Eye (tissue), 1 donor: ENCODE measurements at places on chromosomes 5 and 9.
A peak's percentile ranks its signal among the peaks of the same experiment; 100 is the strongest.

DNA sequence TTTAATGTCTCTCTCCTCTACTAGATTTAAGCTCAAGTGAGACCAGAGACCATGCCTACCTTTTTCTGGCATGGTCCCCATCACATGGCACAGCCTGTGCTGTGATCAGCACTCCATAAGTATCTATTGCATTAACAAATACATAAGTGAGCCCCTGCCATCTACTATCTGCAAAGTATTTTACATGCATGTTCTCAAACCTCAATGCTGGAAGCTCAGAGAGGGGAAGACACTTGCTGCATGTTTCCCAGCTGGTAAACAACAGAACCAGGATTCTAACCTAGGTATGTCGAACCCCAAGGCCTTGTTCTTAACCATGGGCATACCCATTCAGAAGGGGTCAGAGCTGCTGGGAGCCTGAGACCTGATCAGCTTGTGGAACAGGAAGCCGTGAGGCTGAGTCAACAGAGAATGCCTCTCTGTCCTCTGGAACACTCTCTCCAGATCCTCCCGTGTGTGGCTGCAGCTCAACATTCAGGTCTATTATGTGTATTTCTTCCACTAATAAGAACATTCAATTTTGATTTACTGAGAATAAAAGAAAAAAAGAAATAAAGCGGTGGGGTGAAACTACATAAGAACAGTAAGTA lies 232.5 kb upstream of the MSX2 start:
- no peak for DNase-seq

GRCh38 chr5:4017076-4017803 lies 421.6 kb downstream of the IRX1 start:
- DNase-seq, result no peak

- DNase-seq, result no peak
These were observed 1637.8 kb upstream of the C9orf72 start for GRCh38 chr9:29211003-29211579.

- DNase-seq, result no peak
These were observed 143.0 kb downstream of the ADAMTSL1 start for GRCh38 chr9:18616976-18617375.

- DNase-seq, result no peak
These were observed 79.8 kb downstream of the CDO1 start for GRCh38 chr5:115736690-115737005.

GRCh38 chr9:119167267-119167666 lies 202.0 kb downstream of the BRINP1 start:
- no peak for DNase-seq

- no peak for DNase-seq
These were observed 12.0 kb upstream of the RXRA start for GRCh38 chr9:134314039-134314949.

DNA sequence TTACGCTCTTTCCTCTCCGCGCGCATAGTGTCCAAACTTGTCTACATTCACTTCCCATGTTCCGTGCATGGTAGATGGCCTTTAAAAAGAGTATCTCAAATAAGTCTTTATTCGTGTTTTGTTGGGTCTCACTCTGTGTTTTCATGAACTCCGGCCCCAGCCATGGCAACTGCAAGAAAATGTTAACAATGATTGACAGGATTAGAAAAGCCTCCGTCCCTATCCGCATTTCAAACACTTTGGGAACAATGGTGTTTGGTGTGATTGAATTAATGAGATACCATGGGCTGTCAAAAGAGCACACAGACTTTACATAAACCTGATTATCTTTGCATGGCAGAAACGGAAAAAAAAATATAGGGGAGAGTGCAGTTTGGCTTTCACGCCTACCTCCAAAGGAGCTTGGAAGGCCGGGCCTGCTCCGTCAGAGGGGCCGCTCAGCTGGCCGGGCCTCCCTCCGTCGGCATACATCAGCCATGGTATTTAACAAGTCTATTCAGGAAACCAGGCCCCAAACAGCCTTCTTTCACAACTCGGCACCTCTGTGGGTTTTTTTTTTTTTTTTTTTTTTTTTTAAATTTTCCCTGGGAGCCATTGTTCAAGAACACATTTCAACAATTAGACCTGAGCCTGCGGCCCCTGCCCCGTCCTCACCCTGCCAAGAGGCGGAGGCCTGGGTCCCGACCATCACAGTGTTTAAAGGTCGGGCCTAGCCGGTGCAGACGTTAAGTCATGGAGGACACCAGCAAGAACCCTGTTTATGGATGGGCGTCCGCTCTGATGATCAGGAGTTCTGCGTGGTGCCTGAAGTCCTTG lies 323.8 kb upstream of the IRX4 start:
- DNase-seq, result peak; percentile 81

DNA sequence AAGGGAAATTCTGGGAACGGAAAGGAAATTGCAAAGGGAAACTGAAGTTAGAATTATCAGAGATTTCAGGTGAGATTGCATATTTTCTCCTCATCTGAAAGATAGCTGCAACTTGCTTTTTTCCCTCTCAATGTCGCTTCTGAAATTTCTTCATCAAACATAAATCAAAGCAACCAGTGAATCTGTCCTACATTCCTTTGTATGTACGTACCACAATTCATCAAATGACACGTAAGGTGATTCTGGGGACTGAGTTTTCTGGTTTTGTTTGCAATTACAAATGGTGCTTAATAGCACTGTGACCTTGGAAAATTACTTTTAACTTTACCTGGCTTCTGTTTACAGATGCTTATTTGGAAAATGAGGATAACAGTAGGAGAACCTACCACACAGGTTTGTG lies 21.9 kb upstream of the CNOT6 start:
- no peak for DNase-seq

DNA sequence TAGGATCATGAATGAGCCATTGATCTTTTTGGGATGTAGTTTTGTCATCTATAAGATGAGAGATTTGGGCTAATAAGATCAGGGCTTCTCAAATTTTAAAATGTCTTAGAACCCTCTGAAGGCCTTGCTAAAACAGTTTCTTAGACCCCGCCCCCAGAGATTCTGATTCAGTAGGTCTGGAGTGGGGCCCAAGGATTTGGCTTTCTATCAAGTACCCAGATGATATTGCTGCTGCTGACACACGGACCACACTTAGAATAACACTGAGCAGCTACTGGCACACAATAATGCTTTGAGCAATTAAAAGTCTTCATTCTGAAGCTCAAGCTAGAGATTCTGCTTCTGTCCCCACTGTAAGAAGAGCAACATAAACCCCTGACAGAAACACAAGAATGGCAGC lies 216.7 kb downstream of the SMARCA2 start:
- no peak for DNase-seq

DNA sequence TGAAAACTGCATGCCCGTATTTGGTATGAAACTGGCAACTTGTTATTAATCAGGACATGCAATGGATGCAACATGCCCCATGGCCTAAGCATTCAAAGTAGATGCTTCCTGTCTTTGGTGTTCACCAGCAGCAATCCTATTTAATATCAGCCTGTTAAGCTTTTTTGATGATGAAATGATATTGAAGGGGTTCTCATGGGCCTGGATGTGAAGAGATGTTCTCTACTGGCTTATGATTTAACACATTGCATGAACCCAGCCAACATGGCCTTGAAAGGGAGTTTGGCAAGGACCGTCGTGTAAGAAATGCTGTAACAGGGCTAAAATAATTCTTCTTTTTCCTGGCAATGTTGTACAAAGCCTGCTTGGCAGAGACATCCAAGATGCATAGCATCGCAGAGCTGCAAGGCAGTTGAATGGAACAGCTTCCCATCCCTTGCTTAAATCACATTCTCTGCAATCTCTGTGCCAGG lies 111.2 kb downstream of the SMARCA2 start:
- no peak for DNase-seq

GRCh38 chr5:96022971-96023370 lies 61.3 kb upstream of the ELL2 start:
- DNase-seq, result no peak

DNA sequence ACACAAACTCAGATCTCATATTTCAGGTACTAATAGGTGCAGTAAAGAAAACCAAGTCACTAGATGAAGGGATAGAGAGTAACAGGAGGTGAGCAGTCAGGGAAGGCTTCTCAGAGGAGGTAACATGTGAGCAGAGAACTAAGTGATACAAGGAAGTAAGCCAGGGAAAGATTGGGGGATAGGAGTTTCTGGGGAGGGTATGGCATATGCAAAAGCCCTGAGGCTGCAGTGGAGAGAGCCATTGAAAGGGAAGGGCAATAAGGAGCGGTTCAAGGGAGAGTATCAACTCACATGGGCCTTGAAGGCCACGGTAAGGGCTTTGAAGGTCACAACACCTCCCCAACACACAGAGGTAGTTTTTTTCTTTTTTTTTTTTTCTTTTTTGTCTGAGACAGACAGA lies 6.9 kb downstream of the OLFML2A start:
- no peak for DNase-seq

DNA sequence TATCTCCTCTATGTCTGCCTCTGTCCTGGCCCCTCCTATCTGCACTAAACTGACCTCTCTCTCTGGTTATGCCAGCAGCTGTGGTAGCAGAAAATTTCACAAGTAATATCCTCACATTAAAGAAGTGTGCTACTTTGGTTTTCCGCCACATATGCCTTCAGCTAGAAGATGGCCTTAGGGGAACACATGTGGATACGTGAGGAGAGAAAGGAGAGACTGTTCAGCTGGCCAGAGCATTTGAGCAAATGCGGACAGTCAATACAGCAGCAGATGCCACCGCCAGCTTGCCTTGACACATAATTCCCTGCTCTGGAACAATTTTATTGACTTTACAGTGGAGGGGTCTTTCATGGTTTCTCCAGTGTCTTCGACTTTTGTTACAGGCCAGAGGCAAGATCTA lies 434.6 kb downstream of the TAF11L14 start:
- DNase-seq, result peak; percentile 79

DNA sequence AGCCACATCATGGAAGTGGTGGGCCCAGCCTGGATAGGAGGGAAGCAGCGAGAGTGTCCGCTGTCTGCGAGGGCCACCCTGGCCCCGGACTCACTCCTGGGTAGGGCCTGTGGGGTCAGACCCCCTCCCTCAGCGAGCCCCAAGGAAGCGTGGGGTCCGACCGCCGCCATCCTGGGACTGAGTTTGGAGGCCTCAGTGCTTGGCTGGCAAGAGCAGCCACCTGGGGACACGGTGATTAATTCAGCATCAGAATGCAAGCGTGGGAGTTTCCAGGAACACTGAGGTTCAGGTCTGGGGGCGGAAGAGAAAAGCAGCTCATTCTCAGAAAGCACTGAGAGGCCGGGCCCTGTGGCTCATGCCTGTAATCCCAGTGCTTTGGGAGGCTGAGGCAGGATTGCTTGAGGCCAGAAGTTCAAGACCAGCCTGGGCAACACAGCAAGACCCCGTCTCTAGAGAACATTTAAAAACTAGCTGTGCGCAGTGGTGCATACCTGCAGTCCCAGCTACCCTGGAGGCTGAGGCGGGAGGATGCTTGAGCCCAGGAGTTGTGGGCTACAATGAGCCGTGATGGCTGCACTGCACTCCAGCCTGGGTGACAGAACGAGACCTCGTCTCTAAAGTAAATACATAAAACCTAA lies 18.3 kb upstream of the CAMSAP1 start:
- no peak for DNase-seq

DNA sequence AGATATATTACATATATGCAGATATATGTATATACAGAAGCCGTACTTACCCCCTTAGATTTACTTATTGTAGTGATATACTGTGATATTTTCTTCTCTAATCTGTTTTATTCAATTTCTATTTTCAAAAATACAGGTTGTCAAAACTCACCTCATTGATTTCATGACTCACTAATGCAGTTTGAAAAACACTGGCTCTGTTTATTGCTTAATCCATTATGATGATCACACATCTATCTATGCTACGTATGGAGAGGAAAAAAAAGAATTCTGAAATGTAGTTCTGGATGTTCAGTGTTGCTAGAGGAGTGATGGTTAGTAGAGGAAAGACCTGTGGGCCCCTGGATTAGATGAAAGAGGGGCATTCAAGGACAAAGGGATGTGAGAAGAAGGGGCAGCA lies 121.0 kb upstream of the RPS23 start:
- DNase-seq, result no peak

GRCh38 chr9:134083451-134083850 lies 15.6 kb upstream of the BRD3 start:
- DNase-seq, result no peak

GRCh38 chr9:36158122-36158521 lies 11.1 kb upstream of the CCIN start:
- DNase-seq, result no peak

GRCh38 chr5:160318409-160318808 lies 6.0 kb upstream of the CCNJL start:
- DNase-seq, result no peak

DNA sequence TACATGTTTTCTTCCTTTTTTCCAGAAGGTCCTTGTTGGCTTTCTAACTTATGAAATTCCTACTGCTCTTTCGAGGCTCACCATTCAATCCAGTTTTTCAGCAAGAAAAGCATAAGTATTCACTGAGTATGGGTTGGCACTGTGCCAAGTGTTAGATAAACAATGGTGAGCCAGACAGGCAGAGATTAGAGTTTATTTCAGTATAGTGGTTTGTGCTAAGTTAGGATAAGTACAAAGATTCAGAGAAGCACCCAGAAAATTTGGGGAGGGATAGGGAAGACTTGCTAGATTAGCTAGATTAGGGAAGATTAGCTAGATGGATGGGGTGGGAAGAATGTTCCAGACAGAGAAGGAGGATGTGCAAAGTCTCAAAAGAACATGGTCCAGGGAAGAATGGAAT lies 122.9 kb downstream of the OXCT1 start:
- peak; percentile 38 for DNase-seq

DNA sequence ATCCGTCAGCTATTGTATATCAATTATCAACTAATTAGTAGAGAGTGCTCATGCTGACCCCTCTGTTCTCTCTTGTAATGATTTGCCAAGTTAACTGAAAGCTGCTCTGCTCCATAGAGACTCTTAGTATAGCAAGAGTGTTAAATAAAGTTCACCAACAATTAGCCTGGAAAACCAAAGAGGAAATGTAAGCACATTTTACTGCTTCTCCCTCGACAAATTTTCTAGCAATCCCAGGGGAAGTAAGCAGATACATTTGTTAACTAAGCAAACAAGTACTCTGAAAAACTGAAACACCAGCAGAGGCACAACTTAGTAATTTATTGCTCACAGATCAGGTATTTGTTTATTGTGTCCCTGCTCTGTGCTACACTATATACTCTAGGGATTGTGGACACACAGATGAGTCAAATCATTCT lies 162.2 kb downstream of the GLIS3 start:
- peak; percentile 23 for DNase-seq

DNA sequence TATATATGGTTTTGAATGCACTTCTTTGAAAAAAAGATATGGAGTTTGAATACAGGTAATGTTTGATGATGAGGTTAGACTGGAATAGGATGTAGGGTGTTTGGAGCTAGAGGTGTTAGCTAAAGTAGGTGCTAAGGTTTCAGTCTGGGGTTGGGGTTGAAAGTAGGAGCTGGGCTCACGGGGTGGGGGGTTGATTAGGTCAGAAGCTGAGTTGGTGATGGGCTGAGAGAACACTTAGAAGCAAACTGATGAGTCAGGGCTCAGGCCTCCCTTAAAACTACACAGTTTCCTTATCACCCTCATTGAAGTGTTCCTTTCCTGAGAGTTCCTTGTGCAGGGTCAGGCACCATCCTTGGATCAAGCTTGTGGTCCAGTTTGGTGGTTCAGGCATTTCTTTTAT lies 308.8 kb upstream of the ADAMTS16 start:
- no peak for DNase-seq
